Stomach (tissue), 19 donors: ENCODE measurements at places on chromosomes 3 and 15. TPM values are rescaled to one million over a fixed set of nuclear protein-coding genes. Genes with fewer than 3 reads are reported as not detected.

Gene ARL14
- 61.5 TPM for total RNA-seq

Gene TLR9
- total RNA-seq = not detected

Gene ACTRT3
- 2.2 TPM for total RNA-seq

Gene XCR1
- not detected for total RNA-seq

Gene SCG3
- 0.43 TPM for total RNA-seq

Gene GP5
- not detected for total RNA-seq

Gene CD86
- total RNA-seq = 0.87 TPM

Gene C3orf85
- total RNA-seq = not detected

Gene RTP3
- total RNA-seq = not detected

Gene PRSS50
- under 0.01 TPM for total RNA-seq

Gene C3orf22
- total RNA-seq = not detected

DNA sequence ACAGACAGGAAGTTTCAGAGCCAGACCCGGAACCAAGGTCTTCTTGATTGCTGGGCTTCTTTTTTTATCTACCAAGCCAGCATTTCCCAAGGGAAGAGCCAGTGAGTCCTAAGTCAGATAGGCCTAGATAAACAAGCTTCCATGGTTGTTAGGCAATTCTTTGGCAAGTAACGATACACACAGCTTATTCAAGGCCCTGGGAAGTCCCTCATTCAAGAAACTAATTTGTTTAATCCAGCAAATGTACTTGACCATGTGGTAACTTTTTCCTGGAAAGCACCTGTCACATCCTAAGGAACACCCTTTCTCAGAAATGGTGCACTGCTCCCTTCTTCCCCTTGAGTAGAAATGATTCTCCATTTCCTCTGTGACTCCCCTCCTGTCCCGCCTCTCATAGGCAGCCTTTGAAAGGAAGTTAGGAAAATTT, 209.9 kb downstream of the ITPR1 start:
- DNase-seq = peak; percentile 16

GRCh38 chr3:53223541-53223966, 32.3 kb downstream of the TKT start:
- no peak for DNase-seq

- no peak for DNase-seq
These were observed 9.6 kb upstream of the CLDN16 start for GRCh38 chr3:190378240-190378891.

GRCh38 chr3:107633327-107634098, 110.8 kb downstream of the BBX start:
- no peak for DNase-seq

- DNase-seq = no peak
These were observed 52.0 kb upstream of the LRIG1 start for GRCh38 chr3:66552846-66553245.

GRCh38 chr15:50880651-50881114, 27.8 kb upstream of the AP4E1 start:
- no peak for DNase-seq

GRCh38 chr3:25507811-25508210, 79.7 kb downstream of the RARB start:
- no peak for DNase-seq

DNA sequence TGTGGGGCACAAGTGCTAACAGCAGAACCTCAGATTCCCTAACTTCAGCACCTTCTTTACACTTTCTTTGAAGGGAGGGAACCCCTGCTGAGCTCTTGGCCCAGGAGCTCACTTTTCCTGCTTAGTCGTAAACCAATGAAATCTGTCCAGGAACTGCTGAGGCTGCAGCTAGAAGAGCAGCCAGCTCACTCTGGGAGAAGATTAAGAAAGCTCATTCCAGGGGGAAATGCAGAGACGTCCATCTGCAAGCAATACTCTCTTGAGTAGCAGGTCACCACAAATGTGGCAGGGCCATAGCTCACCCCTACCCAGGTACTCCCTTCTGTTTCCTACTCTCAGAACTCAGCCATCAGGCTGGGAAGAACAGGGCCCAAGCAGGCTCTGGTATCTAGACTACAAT, 103.3 kb downstream of the WDR76 start:
- no peak for DNase-seq

DNA sequence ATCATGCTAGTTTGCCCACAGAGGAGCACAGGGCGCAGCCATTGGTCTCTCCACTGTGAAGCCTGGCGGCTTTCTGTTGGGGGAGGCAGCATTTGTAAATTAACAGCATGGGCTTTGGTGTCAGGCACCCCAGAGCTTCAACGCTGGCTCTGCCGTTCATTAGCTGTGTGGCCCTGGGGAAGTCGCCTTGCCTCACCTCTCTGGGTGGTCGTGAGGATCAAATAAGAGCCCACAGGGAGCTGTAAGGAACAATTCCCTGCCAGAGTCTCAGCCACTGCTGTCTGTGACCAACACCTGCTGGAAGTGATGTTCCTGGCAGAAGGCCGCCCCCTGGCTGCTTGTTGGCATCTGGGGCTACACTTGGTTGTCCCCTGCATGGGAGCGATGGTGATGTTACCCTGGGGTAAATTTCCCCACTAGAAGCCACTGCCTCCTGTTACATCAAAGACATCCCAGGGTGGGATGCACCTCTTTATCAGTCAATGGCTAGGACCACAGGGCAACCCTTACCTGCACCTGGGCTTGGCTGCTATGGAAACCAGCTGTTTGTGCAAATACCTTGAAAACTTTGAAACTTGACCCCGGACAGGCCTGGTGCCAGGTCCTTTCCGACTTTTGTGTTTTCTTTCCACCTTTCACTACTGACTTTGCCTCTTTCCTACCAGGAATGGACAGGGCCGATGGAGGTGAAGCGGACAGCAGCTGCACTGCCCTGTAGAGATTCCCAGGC, 36.9 kb downstream of the DNASE1L3 start:
- peak; percentile 69 for DNase-seq

- DNase-seq = no peak
These were observed 82.2 kb upstream of the SLC6A6 start for GRCh38 chr3:14320219-14320618.

GRCh38 chr15:33089878-33090757, 104.4 kb downstream of the FMN1 start:
- DNase-seq = no peak

- no peak for DNase-seq
These were observed 43.2 kb upstream of the CD47 start for GRCh38 chr3:108133858-108134554.

- DNase-seq = peak; percentile 82
These were observed 644 bp downstream of the ZNF609 start for GRCh38 chr15:64460724-64461720.

- no peak for DNase-seq
These were observed 280.5 kb downstream of the GAP43 start for GRCh38 chr3:115903843-115904242.

DNA sequence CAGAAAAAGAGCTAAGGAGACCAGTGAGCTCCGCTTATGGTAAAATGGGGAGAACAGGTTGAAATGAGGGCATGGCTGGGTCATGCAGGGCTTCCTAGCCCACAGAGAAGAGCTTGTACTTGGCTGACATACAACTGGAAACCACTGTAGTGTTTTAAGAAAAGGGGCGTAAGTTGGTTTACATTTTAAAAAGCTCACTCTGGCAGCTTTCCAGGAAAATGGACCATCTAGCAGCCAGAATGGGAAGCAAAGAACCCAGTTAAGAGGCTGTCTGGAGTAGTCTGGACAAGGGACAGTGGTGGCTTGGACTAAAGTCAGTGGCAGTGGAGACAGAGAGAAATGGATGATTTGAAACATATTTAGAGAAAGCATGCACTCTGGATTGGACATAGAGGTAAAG, 1.9 kb downstream of the MORC1 start:
- no peak for DNase-seq

- no peak for DNase-seq
These were observed 15.3 kb downstream of the CNOT10 start for GRCh38 chr3:32700244-32700643.

DNA sequence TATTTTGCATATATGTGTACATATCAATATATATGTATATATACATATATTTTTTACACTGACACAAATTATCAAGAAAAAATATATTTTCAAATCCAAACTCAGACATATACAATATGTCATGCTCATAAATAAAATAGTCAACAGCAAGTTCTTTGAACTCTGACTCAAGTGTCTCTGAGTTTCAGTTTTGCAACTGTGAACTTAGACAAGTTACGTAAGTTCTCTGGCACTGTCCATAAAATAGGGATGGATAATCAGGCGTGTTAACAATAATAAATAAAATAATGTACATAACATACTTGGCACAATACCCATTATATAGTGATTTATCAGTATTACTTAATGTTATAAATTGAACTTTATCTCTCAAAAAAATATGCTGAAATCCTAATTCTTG, 12.1 kb upstream of the XRN1 start:
- DNase-seq = no peak

- DNase-seq = no peak
These were observed 193.3 kb upstream of the TOPAZ1 start for GRCh38 chr3:44048196-44048924.

GRCh38 chr3:181458857-181459256, 252.9 kb upstream of the SOX2 start:
- peak; percentile 26 for DNase-seq

DNA sequence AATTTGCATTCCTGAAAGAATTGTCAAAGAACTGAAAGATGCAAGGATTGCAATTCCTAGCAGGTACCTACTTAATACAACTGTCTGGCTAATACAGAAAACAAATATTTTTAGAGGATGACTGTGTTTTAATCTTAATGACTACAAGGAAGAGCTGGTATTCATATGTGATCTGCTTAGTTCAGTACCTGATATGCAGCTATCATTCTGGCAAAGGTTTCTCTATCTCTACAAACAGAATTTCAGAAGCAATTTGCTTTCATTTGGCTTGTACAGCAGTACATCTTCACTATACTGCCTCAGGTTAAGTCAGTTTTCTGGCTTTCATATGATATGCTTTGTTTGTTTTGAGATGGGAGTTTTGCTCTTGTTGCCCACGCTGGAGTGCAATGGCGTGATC, 51.3 kb downstream of the TBL1XR1 start:
- no peak for DNase-seq

DNA sequence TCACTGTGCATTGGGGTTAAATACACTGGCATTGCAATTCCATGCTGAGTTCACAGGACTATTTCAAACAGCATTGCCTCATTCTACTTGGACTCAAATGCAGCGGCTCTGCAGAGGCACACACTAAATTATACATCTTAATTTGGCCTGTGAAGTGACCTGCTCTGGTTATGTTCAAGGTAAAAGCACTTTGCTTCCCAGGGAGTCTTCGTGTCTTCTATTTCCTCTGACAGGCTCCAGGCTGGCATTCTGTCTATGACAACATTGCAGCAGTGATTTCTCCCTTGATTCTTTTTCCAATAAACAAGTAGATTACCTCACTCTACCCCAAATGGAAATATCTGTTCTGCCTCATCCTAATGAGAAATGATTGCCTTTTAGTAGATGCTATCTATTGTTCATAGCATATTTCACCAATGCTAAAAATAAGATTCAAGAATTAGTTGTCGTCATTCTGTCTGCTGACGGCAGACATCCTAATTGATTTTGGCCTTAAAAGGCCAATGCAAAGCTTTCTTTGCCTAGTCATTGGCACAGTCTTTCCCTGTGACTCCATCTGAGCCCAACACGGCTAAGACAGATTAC, 33.8 kb downstream of the FMN1 start:
- peak; percentile 64 for DNase-seq

GRCh38 chr3:140093742-140094141, 158.8 kb downstream of the CLSTN2 start:
- peak; percentile 78 for DNase-seq

DNA sequence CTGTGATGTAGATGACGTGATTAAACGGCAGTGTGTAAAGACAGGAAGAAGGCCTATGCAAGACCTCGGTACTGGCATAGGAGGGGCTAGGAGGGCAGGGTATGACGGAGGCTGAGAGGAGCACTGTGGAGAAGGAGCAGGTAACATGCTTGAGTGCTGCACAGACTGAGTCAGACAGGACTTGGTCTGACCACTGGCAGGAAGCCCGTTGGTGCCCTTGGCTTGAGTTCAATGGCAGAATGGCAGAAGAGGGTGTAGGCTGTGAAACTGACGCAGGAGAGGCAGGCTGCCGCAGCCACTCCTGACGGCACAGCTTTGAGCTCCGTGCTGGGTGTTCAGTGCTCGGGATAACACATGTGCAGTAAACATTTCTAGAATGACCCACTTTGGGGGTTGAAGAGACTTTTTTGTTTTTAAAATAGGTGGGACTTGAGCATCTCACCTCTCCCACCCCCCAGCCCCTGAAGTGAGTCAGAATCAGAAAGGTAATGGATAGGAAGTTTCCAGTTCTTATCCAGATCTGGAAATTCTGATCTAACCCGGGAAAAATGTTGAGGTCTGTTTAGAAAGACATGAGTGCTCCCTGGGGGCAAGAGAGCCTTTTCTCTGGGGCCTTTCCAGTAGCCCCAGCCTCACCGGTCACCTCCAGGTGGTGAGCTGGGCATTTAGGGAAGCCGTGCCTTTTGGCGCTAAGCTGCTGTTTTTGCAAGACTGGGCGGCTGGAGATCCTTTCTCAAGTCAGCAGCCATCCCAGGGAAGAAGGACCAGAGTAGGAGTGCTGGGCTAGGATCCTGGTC, 126.4 kb downstream of the RPLP1 start:
- no peak for DNase-seq

DNA sequence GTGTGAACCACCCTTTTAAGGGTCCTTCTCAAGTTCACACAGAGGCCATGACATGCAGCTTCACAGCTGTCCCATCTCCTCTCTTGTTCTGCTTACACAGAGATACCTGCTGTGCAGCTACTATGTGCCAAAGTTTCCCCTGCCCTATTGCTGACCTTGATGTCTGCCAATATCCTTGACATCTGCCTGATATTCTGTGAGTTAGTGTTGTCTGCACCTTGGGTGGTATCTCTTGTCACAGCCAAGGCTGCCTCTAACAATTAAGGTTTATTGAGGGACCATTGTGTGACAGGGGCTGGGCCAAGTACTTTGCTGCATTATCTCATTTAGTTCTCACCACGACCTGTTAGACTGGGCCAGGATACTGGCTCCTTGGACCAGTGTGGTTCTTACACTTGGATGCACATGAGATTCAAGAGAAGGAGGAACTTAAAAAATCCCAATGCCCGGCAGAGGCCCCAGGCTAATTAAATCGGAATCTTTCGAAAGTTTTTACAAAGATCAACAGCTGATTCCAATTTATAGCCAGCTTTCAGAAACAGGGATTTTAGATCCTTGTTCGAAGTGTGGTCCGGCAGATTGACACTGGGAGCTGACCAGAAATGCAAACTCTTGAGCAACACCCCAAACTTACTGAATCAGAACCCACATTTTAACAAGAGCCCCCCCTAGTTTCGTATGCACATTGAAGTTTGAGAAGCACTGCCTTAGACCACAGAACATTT, 178.6 kb downstream of the SATB1 start:
- DNase-seq = no peak

GRCh38 chr15:22262613-22263020, 182.3 kb downstream of the OR4M2 start:
- DNase-seq = no peak

- no peak for DNase-seq
These were observed 222.8 kb upstream of the TBL1XR1 start for GRCh38 chr3:177419904-177420601.

GRCh38 chr3:128684986-128685726, 34.5 kb upstream of the RPN1 start:
- no peak for DNase-seq

DNA sequence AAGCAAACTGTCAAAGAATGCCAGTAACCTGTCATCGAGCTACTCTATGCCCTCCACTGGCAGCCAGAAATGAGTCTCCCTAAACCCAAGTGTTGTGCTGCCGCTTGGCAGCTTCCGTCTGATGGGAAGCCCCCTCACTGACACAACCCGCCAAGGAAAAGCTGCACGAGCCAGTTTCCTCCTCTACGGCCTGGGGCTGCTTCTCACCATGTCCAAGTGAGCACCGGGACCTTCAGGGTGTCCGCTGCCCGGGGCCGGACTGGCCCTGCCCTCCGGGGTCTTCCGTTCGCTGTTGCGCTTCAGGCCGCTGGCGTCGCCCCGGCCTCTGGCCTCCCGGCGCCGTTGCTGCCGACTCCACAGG, 490 bp downstream of the TOMM70 start:
- DNase-seq = no peak
